ENCODE measurements at places on chromosomes 5 and 9. TPM values are rescaled to one million over a fixed set of nuclear protein-coding genes. Genes with fewer than 3 reads are reported as not detected.

Gene BTNL3
- not detected for polyA plus RNA-seq

DNA sequence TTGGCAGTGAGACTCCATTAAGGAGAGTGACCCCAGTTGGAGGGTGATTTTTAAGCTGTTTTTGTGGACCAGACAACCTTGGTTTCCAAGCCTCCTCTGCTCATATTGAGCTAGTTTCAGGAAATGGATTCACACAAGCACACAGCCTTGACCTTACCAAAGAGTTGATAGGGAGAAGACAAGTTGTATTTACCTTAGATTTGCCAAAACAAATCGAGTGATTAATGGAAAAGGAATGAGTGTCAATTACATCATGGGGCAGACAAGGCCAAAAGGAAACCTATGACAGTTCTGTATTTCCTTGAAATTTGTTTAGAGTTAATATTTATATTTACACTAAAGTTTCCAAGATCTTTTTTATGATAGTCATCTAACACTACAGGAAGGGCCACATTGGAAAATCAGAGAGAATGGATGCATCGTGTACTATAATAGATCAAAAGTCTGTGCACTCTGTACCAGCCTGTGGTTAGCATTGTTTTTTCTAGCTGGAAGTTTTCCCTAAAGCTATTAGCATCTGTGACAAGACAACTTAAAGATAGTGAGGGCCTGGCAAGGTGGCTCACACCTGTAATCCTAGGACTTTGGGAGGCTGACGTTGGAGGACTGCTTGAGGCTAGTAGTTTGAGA lies 86.0 kb upstream of the FER start:
- no peak for DNase-seq
- H3K27me3 ChIP-seq: no peaks in the 10 kb centered on the region
- H3K4me3 ChIP-seq: no peak overlapping the region
- no peaks in the 10 kb centered on the region for H3K4me1 ChIP-seq

GRCh38 chr9:134682026-134682425 lies 40.4 kb downstream of the COL5A1 start:
- H3K27me3 ChIP-seq: no peaks in the 10 kb centered on the region
- peaks cover 44% of the 10 kb centered on the region for H3K4me1 ChIP-seq
- no peak overlapping the region for H3K4me3 ChIP-seq
- H3K36me3 ChIP-seq: peaks cover 3% of the 10 kb centered on the region

GRCh38 chr5:21831145-21831787 lies 1021.9 kb downstream of the CDH12 start:
- H3K27ac ChIP-seq: no peak overlapping the region
- no peaks in the 10 kb centered on the region for H3K36me3 ChIP-seq
- H3K4me1 ChIP-seq: no peaks in the 10 kb centered on the region
- no peak for DNase-seq
- no peak overlapping the region for H3K4me3 ChIP-seq

Gene TXNDC8
- not detected for polyA plus RNA-seq

Gene SLC25A48
- 40.1 TPM for polyA plus RNA-seq

DNA sequence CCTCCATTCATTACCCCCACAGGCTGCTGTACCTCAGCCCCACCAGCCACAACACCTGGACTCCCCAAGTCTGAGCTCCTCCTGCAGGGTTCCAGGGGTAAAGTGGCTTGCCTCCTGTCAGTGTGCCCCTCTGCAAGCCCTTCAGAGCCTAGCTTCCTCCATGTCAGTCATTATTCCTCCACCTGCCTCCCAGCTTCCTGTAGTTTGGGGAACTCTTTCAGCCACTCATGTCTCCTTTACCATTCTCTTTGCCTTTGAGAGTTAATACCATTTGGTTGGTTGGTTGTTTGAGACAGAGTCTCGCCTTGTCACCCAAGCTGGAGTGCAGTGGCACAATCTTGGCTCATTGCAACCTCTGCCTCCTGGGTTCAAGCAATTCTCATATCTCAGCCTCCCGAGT lies 36.2 kb downstream of the IRF1 start:
- H3K4me1 ChIP-seq: no peaks in the 10 kb centered on the region
- H3K27ac ChIP-seq: no peak overlapping the region
- H3K36me3 ChIP-seq: peaks cover 9% of the 10 kb centered on the region

DNA sequence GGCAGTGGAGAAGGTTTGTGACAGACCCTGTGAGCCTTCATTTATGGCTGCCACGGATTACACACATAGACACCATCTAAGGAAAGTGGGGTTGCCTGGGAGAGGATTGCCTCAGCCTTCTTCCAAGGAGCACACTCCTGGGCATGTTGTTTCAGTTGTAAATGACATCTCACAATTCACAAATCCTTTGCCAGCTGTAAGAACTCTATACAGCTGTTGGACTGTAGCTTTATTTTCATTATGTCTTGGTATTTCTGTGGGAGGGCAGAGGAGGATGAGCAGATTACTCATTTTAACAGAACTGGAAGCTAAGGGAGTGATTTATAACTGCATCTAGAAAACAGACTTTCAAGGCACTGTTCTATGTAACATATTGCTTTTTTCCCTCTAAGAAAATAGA lies 25.6 kb downstream of the MELK start:
- no peaks in the 10 kb centered on the region for H3K36me3 ChIP-seq
- DNase-seq: no peak
- no peaks in the 10 kb centered on the region for H3K27me3 ChIP-seq
- no peak overlapping the region for H3K4me3 ChIP-seq

DNA sequence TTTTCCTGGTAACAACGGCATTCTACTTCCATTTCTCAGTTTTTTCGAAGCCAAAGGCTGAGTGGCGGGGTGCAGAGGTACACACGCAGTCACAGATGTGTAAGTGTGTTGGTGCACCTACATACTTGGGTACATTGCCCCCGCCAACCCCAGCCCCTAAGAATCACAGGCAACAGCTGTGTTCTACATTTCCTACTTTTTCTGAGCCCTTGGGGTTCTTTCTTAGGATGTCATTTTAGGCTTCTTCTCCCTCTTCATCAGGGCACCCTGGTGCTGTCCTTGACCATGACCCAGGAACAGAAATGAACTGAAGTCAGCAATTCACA lies 104.8 kb downstream of the PAX5 start:
- H3K27ac ChIP-seq: no peak overlapping the region
- H3K4me3 ChIP-seq: no peak overlapping the region
- no peaks in the 10 kb centered on the region for H3K27me3 ChIP-seq
- H3K36me3 ChIP-seq: no peaks in the 10 kb centered on the region
- no peaks in the 10 kb centered on the region for H3K4me1 ChIP-seq

GRCh38 chr9:33289936-33290246 lies 425 bp upstream of the NFX1 start:
- peaks cover 22% of the 10 kb centered on the region for H3K4me1 ChIP-seq
- H3K36me3 ChIP-seq: peaks cover 3% of the 10 kb centered on the region
- no peak for DNase-seq
- H3K27ac ChIP-seq: peak overlapping the region; percentile 99

Gene GARIN3
- polyA plus RNA-seq: not detected

DNA sequence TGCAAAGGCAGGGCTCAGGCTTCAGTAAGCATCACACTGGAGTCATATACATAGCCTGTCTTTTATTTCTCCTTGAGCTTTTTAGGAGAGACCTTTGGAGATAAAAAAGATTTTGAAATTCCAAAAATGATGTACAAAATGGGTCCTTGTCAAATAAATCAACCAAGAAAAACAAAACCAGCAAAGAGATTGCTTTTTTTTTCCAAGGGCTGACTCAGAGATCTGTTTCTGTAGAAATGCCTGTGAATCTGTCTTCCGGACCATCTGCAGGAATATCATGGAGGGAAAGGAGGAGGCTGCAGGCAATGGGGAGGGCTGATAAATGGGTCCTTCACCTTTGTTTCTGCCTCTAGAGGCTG lies 77.4 kb downstream of the SLIT3 start:
- no peaks in the 10 kb centered on the region for H3K4me1 ChIP-seq
- no peak overlapping the region for H3K27ac ChIP-seq
- H3K27me3 ChIP-seq: no peaks in the 10 kb centered on the region

Gene SV2C
- 39.4 TPM for polyA plus RNA-seq

- peaks cover 53% of the 10 kb centered on the region for H3K4me1 ChIP-seq
- no peaks in the 10 kb centered on the region for H3K27me3 ChIP-seq
- peaks cover 13% of the 10 kb centered on the region for H3K36me3 ChIP-seq
- peak overlapping the region; percentile 69 for H3K4me3 ChIP-seq
- peak overlapping the region; percentile 83 for H3K27ac ChIP-seq
These were observed 644 bp downstream of the BRD3 start for GRCh38 chr9:134066913-134067851.

Gene NR2F1
- polyA plus RNA-seq: 239 TPM

Gene STPG3
- 0.68 TPM for polyA plus RNA-seq

- no peak overlapping the region for H3K27ac ChIP-seq
- no peaks in the 10 kb centered on the region for H3K36me3 ChIP-seq
- H3K4me3 ChIP-seq: no peak overlapping the region
- H3K27me3 ChIP-seq: no peaks in the 10 kb centered on the region
- H3K4me1 ChIP-seq: no peaks in the 10 kb centered on the region
These were observed 37.7 kb upstream of the CSNK1G3 start for GRCh38 chr5:123474228-123474627.

- no peaks in the 10 kb centered on the region for H3K4me1 ChIP-seq
- H3K27me3 ChIP-seq: no peaks in the 10 kb centered on the region
- H3K4me3 ChIP-seq: no peak overlapping the region
- DNase-seq: no peak
These were observed 59.1 kb downstream of the BHMT start for GRCh38 chr5:79170661-79171060.

GRCh38 chr9:114787781-114788498 lies 17.9 kb downstream of the TNFSF15 start:
- no peak overlapping the region for H3K4me3 ChIP-seq
- no peak overlapping the region for H3K27ac ChIP-seq
- no peak for DNase-seq
- H3K27me3 ChIP-seq: no peaks in the 10 kb centered on the region

GRCh38 chr9:36632892-36633291 lies 60.2 kb downstream of the MELK start:
- no peaks in the 10 kb centered on the region for H3K4me1 ChIP-seq
- DNase-seq: peak; percentile 31
- H3K27me3 ChIP-seq: no peaks in the 10 kb centered on the region
- no peak overlapping the region for H3K4me3 ChIP-seq
- H3K27ac ChIP-seq: no peak overlapping the region

DNA sequence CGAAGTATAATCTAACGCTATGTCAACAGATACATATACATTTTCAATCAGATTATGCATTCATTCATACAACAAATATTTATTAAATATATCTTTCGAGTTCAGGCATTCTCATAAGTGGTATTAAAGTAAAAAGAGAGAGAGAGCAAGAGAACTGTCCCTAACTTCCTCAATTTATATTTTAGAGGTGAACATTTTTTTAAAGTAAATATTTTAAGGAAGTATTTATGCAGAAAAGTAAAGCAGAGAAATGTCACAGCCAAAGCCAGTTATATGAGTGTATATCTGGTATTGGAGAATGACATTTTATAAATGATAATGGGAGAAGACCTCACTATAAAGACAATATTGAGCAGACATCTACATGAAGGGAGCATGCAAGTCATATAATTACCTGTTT lies 667.3 kb upstream of the CDH9 start:
- H3K27ac ChIP-seq: no peak overlapping the region
- H3K36me3 ChIP-seq: no peaks in the 10 kb centered on the region
- DNase-seq: no peak
- no peaks in the 10 kb centered on the region for H3K4me1 ChIP-seq

Gene TAF11L2
- not detected for polyA plus RNA-seq

DNA sequence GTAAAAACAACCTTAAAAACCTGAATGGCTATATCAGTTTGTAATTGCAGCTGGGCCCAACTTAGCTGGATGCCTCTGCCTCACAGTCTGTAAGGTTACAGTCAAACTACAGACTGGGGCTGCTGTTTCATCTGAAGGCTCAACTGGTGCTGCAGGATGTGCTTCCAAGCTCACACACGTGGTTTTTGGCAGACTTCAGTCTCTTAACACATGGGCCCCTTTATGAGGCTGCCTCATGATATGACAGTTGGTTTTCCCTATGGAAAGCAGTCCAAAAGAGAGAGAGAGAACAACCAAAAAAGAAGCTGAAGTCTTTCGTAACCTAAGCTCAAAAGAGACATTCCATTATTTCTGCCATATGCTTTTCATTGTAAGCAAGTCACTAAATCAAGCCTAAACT lies 27.4 kb downstream of the CTSL start:
- no peaks in the 10 kb centered on the region for H3K4me1 ChIP-seq
- no peak for DNase-seq
- H3K27ac ChIP-seq: no peak overlapping the region
- no peak overlapping the region for H3K4me3 ChIP-seq

GRCh38 chr9:115109486-115109885 lies 8.5 kb downstream of the TNC start:
- DNase-seq: no peak
- H3K4me1 ChIP-seq: peaks cover 3% of the 10 kb centered on the region
- H3K4me3 ChIP-seq: no peak overlapping the region
- H3K27me3 ChIP-seq: no peaks in the 10 kb centered on the region

- no peak overlapping the region for H3K27ac ChIP-seq
- H3K27me3 ChIP-seq: no peaks in the 10 kb centered on the region
- no peaks in the 10 kb centered on the region for H3K4me1 ChIP-seq
- no peak overlapping the region for H3K4me3 ChIP-seq
These were observed 35.3 kb downstream of the ERBIN start for GRCh38 chr5:65961633-65962032.

DNA sequence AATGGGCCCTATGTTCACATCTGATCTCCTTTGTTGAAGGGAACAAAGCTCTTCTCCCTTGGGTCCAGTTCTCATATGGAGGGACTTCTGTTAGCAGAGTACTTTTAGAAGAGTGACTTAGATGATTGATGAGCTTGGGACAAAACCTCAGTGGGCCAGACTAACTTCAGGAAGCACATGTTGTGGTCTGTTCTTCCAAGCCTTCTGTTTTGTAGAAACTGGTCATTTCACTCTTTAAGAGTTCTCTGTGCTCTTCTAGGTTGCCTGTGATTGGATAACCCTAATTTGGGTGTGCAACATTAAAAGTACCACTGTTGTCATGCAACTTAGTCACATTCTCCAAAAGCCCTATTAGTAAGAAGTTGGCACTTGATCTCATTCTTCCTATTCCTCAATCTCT lies 183.5 kb upstream of the ACO1 start:
- H3K27ac ChIP-seq: no peak overlapping the region
- no peak overlapping the region for H3K4me3 ChIP-seq
- H3K27me3 ChIP-seq: no peaks in the 10 kb centered on the region
- DNase-seq: no peak
